ENCODE measurements at places on chromosomes 4 and X.

GRCh38 chrX:96417695-96418094, 266.9 kb upstream of the DIAPH2 start:
- no peak for DNase-seq

DNA sequence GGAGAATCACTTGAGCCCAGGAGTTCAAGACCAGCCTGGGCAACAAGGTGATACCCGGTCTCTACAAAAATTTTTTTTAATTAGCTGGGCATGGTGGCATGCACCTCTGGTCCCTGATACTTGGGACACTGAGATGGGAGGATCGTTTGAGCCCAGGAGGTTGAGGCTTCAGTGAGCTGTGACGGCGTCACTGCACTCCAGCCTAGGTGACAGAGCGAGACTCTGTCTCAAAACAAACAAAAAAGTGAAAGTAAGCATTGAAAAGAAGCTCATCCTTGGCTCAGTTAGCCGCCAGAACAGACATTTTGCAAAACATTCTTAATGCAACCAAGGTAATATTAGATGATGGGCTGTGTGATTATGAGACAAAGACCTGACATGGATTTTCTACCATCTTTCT, 223.3 kb upstream of the VCX3A start:
- no peak for DNase-seq

GRCh38 chr4:67762086-67762485, 7.9 kb upstream of the GNRHR start:
- no peak for DNase-seq

DNA sequence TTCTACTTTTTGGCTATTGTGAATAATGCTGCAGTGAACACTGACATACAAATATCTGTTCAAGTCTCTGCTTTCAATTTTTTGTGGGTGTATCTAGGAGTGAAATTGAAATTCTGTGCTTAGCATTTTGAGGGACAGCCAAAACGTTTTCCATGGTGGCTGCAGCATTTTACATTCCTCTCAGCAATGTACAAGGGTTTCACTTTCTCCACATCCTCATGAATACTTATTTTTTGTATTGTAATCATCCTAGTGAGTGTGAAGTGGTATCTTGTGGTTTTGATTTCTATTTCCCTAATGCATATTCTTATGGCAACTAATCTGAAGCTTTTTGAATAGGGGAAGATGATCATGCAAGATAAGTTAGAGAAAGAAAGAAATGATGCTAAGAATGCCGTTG, 40.3 kb downstream of the HSPA4L start:
- DNase-seq, result no peak

GRCh38 chrX:9581771-9582385, 117.0 kb downstream of the TBL1X start:
- DNase-seq, result no peak

GRCh38 chr4:148447681-148448080, 5.5 kb upstream of the NR3C2 start:
- DNase-seq, result peak; percentile 21
